MV-4-11 (cell line): ENCODE measurements at places on chromosomes 7 and 10.

- DNase-seq, result no peak
Observed at GRCh38 chr7:149109969-149110368, 16.2 kb downstream of the ZNF425 start.

DNA sequence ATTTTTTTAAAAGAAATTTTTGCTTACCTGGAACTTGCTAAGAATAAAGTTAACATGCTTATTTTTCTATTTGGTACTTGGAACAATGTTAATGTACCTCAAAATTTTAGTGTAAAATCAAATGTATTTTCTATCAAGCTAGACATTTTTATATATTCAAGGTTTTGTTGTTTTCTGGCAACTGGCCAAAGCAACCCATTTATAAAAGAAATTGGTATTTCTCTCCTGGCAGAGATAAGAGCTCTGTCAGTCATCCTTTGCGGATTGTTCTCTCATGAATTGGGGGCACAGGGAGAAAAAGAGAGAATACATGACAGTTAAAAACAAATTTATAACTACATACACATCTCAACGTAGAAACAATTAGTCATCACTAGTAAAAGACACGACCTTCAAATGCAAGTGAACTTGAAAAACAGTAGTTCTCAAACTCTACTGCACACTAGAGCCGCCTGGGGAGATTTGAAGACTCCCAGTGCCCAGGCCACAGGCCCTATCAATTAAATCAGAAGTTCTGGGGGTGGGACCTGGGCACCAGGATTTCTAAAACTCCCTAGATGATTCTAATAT is 152.4 kb upstream of the LAMB4 start:
- DNase-seq, result no peak

GRCh38 chr7:88985295-88985694 is 189.8 kb upstream of the TEX47 start:
- DNase-seq, result no peak

DNA sequence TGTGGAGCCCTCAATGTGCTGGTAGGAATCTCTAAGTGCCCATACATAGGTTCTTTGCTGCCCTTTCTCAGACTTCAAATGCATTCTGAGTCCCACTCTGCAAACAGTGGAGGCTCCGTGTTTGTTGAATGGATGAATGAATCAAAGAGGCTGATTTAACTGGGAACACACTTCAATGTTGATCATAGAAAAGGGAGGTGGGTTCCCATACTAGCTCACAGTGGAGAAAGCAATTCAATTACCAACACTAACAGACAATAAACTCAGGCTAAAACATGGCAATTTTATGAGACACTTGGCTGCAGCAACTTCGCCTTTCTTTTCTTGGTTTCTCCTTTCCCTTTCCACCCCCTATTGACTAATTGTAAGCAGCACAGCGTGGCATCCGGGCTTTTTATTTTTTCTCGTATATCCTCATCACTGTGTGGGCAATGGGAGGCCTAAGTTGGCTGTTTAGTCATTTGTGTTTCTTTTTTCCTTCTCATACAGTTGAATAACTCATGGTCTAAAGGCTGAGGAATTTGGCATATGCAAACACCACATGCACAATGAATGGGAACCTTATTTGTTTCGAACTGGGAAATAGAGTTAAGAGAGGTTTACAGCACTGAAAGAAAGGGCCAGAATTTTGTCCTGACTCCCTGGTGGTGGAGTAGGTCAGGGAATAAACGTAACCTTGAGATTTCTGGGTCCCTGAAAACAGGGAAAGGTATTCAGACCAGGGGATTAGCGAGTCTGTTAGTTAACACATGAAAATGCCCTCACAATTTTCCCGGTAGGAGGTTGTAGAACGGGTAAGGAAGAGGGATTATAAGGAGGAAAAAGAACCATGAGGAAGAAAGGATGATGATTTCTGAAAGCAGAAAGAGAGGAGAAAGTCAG is 858.5 kb downstream of the KCNMA1 start:
- no peak for DNase-seq

DNA sequence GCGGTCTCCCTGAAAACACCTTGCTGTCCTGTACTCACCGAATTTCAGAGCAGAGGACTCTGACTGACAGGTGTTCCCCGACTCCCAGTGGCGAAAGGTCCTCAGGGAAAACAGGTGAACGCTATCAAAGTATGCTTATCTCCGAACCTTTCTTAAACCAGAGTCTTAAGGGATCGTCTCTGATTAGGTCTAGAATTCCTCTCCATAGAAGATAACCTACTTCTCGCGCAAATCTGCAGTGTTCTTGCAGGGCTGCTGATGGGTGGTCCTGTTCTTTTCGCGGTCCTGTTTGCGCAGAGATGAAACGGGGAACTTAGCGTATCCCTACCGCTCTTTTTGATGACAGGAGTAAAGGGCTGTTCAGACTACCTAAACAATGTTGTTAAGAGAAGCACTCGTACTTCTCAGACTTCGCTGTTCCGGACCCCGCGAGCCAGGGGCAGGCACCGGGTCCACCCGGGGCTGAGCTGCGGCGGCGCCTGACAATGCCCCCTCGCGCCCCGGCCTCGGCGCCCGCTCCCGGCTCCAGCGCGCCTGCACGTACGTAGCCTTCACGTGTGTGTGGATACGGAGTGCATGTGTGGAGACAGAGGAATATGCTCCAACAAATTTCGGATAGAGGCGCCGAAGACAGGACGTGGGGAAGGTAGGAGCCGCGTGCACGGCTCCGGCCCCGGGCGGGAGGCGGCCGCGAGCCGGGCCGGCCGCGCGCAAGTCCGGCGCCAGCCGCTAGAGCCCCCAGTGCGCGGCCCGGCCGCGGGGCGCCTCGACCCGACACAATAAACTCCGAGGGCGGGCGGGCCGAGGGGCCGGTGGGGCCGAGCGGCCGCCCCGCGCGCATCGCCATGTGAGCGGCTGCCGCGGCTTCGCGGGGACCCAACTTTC is 766 bp upstream of the ZMYND11 start:
- peak; percentile 28 for DNase-seq

GRCh38 chr7:155769701-155770100 is 42.6 kb downstream of the SHH start:
- DNase-seq, result peak; percentile 92
